ENCODE measurements at places on chromosomes 1 and 21.

GRCh38 chr1:179810367-179810715, 67.2 kb downstream of the FAM163A start:
- DNase-seq: no peak
- peaks cover 23% of the 10 kb centered on the region for H3K4me1 ChIP-seq
- H3K4me3 ChIP-seq: no peak overlapping the region
- peaks cover 45% of the 10 kb centered on the region for H3K27me3 ChIP-seq

- H3K4me1 ChIP-seq: peaks cover 27% of the 10 kb centered on the region
- H3K27me3 ChIP-seq: no peaks in the 10 kb centered on the region
Measured at GRCh38 chr1:44630116-44630515, 44.2 kb downstream of the TMEM53 start.

DNA sequence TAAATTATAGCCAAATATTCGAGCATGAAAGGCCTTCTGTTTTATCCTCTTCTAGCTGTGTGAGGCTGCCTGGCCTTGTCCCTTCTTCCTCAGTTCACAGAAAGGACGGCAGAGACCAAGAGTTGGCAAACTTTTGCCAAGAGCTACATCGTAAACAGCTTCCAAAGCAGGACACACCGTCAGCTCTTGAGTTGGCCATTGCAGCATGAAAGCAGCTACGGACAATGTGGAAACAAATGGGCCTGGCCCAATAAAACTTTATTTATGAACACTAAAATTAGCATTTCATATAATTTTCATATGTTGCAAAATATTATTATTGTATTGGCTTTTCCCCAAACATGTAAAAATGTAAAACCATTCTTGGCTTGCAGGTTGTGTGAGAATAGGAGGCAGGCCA, 10.7 kb downstream of the C21orf58 start:
- no peak overlapping the region for H3K27ac ChIP-seq
- no peak overlapping the region for H3K4me3 ChIP-seq
- no peak for DNase-seq
- H3K36me3 ChIP-seq: no peaks in the 10 kb centered on the region
- no peaks in the 10 kb centered on the region for H3K27me3 ChIP-seq

DNA sequence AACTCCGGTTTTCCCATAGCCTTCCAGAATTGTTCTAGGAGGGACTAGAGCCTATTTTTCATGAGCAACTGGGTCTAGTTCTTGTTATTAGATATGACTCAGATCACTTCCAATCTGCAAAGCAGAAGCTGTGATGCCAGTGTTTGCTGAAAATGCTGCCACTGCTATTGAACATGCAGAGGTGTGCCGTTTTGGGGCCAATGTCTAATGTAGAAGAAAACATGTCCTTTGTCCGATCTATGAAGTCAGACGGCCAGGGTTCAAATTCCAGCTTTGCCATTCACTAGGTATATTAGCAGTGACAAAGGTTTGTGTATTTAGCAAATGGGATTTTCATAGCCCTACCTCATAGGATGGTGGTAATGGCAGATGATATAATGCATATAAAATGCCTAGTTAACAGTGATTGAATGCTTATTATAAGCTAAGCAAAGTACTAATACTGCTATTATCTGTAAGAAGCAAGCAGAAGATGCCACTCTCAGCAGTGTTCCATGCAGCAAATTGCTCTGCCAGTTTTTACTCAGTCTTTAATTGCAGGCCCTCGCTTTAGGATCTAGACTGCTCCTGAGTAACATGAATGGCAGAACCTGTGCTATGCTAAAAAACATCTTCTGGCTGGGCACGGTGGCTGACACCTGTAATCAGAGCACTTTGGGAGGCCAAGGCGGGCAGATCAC, 40.1 kb upstream of the CXADR start:
- H3K27me3 ChIP-seq: no peaks in the 10 kb centered on the region
- no peak overlapping the region for H3K4me3 ChIP-seq
- H3K27ac ChIP-seq: no peak overlapping the region
- H3K36me3 ChIP-seq: no peaks in the 10 kb centered on the region
- H3K4me1 ChIP-seq: peaks cover 6% of the 10 kb centered on the region

GRCh38 chr1:61104220-61104671, 21.9 kb downstream of the NFIA start:
- no peak for DNase-seq
- H3K36me3 ChIP-seq: no peaks in the 10 kb centered on the region
- no peak overlapping the region for H3K27ac ChIP-seq
- no peaks in the 10 kb centered on the region for H3K4me1 ChIP-seq
- H3K4me3 ChIP-seq: no peak overlapping the region
- no peaks in the 10 kb centered on the region for H3K27me3 ChIP-seq

GRCh38 chr1:185292237-185292636, 24.8 kb downstream of the IVNS1ABP start:
- DNase-seq: no peak
- no peaks in the 10 kb centered on the region for H3K27me3 ChIP-seq
- H3K4me3 ChIP-seq: no peak overlapping the region
- no peak overlapping the region for H3K27ac ChIP-seq
- no peaks in the 10 kb centered on the region for H3K4me1 ChIP-seq
- peaks cover 20% of the 10 kb centered on the region for H3K36me3 ChIP-seq

DNA sequence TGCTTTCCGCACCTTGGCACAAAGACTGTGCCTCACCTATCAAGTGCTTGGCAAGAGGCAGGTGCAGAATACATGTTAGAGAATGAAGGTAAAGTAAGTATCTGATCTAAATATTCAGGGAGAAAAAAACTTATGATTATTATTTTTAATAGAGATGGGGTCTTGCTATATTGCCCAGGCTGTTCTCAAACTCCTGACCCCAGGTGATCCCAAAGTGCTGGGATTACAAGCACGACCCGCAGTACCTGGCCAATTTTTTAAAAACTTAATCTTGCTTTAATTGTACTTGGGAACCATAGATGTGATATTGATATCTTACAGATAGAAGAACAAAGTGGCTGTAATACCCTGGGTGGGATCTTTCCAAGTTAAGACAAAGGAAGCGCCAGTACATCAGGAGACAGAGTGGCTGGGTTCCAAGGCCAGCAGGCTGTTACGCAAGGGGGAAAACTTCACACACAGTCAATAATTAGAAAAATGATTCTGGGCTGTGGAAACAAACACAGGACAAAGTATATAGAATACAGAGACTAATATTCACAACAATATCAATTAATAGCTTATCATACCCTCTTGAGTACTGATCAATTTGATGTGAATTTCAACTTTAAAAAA, 58.6 kb upstream of the ATP1A1 start:
- no peak overlapping the region for H3K4me3 ChIP-seq
- no peaks in the 10 kb centered on the region for H3K27me3 ChIP-seq
- no peaks in the 10 kb centered on the region for H3K4me1 ChIP-seq
- DNase-seq: no peak
- H3K36me3 ChIP-seq: no peaks in the 10 kb centered on the region

DNA sequence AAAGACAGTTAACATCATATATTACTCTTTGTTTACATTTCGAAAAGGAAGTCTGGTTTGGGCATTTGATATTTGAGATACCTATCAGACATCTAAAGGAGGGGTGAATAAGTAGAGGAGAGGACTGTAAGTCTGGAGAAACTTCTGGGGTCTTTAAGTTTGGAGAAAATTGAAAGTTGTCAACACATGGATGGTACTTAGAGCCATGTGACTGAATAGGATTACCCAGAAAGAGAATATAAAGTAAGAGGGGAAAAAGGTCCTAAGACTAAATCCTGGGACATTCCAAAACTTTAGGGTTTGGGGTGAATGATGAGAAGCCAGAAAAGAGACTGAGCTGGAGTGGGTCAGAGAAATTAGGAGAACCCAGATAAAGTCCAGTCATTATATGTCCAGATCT, 10.1 kb upstream of the RNF2 start:
- H3K36me3 ChIP-seq: no peaks in the 10 kb centered on the region
- no peaks in the 10 kb centered on the region for H3K27me3 ChIP-seq
- no peak for DNase-seq
- H3K4me3 ChIP-seq: no peak overlapping the region

DNA sequence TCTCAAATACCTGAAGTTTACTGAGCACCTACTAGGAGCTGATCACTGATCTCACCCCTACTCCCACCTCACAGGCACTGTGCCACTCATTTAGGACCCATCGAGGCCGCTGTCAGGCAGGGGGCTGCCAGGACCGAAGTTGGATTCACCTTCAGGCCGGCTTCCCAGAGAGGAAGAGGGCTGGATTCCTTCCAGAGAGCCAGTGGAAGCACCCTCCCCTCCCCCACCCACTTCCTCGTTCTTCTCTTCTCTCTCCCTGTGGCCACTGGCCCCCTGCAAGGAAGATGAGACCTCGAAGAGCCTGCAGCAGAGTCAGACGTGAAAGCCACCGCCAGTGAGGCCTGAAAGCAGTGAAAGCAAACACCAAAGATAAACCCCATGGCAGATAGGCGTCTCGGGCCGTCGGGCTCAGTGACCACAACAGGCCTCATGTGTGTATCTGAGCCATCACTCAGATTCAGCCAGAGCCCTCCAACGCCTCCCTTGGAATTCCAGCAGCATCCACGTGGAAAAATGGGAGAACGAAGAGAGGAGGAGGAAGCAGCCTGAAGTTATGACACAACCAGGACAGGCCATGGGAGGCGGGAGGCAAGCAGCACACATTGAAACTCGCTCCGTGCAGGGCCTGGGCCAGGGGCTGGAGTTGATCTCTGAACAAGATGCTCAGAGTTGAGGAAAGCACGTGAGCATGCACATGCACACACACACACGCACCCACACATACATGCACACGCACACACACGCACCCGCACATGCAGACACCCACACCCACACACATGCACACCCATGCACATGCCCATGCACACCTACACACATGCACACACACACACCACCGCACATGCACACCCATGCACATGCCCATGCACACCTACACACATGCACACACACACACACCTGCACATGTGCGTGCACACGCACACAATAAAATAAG, 6.2 kb upstream of the AGTRAP start:
- peaks cover 16% of the 10 kb centered on the region for H3K4me1 ChIP-seq
- no peak for DNase-seq

- H3K4me3 ChIP-seq: no peak overlapping the region
- no peaks in the 10 kb centered on the region for H3K27me3 ChIP-seq
- no peaks in the 10 kb centered on the region for H3K36me3 ChIP-seq
- peak; percentile 32 for DNase-seq
- H3K4me1 ChIP-seq: peaks cover 13% of the 10 kb centered on the region
- no peak overlapping the region for H3K27ac ChIP-seq
Measured at GRCh38 chr1:157390651-157391050, 161.7 kb downstream of the FCRL5 start.

Measured in astrocyte (in vitro differentiated cells and primary cell).